ENCODE measurements at places on chromosomes 7 and 10.

- no peak for DNase-seq
Measured at GRCh38 chr10:106980495-106981451, 183.7 kb downstream of the SORCS1 start.

- no peak for DNase-seq
Measured at GRCh38 chr7:44284881-44285541, 40.4 kb downstream of the CAMK2B start.

DNA sequence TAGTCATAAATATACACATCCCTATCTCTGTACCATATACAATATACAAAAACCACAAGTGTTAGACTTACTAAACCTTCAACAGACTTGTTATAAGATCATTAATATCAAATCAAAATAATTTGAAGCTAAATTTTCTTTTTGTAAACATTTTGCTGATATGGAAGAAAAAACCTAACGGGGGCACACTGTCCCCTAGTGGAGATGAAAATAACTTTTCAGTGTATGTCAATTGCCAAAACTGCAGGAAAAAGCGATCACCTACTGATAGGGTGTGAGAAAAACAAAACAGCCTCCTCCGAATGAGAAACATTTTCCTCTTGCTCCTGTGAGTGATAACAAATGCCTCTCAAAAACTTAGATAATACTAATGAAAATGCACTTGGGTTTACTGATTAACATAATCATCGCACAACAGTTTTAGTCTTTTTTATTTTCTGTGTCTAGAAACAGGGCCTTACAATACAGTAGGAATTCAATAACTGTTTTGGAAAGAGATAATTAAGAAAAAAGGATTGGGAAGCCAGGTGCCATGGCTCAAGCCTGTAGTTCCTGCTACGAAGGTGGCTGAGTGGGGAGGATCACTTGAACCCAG is 322.7 kb downstream of the CRPPA start:
- DNase-seq, result no peak

GRCh38 chr7:99665312-99666012 is 14.3 kb downstream of the CYP3A5 start:
- DNase-seq, result no peak

DNA sequence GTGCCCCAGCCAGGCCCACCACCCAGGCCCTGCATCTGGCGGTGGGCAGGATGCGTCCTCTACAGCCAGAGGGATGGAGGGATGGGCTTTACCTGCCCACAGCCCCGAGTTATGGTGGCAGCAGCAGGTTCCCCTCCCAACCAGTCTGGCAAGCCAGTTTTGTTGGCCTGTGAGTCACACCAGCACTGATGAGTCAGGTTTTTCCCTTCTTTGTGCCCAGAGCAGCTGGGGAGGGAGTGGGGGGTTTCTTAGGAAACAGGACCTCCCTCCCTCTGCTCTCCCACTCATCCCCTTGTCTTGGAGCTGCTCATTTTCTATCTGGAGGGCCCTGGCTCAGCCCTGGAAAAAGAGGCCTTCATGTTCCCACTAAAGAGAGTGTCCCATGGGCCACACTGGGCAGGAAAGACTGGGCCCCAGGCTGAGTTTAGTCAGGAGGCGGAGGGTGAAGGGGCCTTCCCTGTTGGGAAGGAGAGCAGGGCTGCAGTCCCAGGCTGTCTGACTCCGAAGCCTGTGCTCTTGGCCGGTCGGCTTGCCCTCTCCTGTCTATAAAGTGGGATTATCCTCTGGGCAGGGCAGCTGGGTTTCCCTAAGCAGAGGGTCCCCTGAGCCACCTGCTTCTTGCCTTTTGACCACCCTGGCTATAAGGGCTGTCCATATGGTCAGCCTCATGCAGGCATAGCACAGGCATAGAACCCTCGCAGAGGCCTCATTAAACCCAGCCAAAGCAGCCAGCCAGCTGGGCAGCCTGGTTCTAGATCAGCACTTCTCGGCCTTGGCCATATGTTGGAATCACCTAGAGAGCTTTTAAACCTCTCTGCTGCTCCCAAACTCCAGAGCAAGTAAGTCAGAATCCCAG is 30.2 kb upstream of the ANKRD2 start:
- DNase-seq, result no peak

GRCh38 chr7:6284055-6284400 is 11.6 kb upstream of the CYTH3 start:
- DNase-seq, result no peak

DNA sequence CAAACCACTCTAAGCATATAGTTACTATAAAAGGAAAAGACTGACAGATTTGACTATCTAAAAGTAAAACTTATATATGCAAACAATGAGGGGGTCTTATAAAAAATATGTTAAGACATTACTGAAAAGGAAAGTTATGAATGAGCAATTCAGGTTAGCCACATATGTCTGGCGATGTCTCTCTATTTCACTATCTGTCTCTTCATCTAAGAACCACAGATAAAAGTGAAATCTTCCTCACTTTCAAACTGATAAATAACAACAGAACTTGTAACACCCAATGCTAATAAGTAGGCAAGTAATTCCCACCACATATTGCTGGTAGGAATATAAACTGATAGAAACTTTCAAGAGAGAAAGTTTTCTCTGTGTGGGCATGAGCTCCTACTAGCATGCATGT is 138.2 kb downstream of the CHCHD3 start:
- DNase-seq, result no peak

DNA sequence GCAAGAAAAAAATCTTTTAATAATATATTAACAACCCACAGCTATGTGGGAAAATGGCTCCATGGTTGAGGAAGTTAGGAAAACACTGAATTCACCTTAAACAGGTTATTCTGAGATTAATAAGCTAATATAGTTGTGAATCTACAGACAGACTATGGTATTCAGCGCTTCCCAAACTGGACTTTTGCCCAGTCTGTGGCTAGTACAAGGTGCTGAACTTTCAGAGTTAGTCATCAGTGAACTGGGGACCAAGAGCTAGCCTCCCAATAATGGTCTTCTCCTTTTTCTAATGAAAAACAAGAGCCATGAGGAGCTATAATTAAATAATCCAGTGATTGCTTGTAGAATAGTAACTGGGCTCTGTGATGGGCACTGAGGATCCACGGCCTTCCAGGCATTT is 65.3 kb downstream of the FRMPD2 start:
- no peak for DNase-seq

DNA sequence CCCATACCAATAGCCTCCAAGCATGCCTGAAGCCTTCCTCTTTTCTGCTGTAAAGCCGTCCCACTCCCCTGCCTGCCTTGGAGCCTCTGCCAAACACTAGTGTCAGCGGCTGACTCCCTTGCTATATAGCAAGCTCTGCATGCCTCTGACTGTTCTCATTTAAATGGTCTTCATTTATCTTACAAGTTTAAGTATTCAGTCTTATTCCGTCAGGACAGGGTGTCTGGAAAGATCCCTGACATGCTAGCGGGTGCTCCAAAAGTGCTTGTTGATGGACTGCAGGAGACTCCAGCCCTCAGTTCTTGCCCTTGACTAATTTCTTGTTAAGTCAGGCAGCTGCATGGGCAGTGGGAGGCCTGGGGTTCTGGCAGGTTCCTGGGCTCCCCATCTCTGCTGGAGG is 298.7 kb downstream of the GFRA1 start:
- no peak for DNase-seq

DNA sequence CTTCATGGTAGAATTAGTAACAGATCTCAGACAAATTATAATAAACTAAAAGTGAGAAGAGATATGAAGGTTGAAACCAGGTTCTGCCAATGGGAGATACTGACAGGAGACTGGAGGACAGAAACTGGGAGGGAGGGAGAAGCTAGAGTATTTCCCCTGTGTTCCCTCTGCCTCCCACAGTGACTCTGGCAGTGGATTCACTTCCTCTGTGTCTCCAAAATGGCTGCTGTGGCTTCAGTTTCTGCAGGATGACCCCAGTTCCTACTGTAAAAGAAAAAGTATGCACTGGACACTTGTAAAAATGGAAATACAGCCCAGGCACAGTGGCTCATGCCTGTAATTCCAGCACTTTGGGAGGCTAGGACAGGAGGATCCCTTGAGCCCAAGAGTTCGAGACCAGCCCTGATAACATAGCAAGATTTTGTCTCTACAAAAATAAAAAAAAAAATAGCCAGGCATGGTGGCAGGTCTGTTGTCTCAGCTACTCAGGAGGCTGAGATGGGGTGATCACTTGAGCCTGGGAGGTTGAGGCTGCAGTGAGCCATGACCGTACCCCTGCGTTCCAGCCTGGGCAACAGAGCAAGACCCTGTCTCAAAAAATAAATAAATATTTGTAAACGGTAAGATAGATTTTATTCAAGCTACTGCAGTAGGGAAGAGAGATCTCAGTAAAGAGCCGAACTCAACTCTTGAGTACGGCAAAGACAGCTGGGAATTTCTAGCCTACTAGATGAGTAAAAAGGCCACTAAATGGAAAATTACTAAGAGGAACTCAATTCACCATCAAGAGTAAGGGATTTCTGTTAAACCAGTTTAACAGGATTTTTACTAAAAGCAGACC is 156.6 kb upstream of the TRIM24 start:
- no peak for DNase-seq

GRCh38 chr7:140638173-140638791 is 2.3 kb downstream of the DENND2A start:
- DNase-seq, result no peak

DNA sequence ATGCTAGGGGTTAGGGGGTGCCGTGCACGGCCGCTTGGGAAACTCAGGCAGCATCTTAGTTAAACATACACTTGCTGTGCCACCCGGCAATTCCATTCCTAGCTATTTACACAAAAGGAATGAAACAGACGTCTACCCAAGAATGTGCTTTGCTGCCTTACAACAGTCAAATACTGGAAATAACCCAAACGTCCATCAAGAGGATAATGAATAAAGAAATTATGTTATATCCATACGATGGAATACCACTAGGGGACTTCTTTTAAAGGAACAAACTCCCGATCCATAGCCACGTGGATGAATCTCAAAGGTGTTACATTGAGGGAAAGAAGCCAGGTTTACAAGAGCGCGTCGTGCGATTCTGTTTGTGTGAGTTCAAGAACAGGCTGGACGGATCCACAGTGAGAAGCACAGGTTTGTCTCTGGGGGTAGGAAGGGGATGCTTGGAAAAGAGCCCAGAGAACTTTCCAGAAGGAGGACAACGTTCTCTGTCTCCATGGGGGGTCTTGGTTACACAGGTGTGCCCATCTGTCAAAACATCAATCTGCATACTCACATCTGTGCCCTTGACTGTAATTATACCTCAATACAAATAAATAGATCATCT is 41.8 kb downstream of the STK32C start:
- no peak for DNase-seq

- no peak for DNase-seq
Measured at GRCh38 chr10:100864978-100865377, 47.8 kb upstream of the SLF2 start.

DNA sequence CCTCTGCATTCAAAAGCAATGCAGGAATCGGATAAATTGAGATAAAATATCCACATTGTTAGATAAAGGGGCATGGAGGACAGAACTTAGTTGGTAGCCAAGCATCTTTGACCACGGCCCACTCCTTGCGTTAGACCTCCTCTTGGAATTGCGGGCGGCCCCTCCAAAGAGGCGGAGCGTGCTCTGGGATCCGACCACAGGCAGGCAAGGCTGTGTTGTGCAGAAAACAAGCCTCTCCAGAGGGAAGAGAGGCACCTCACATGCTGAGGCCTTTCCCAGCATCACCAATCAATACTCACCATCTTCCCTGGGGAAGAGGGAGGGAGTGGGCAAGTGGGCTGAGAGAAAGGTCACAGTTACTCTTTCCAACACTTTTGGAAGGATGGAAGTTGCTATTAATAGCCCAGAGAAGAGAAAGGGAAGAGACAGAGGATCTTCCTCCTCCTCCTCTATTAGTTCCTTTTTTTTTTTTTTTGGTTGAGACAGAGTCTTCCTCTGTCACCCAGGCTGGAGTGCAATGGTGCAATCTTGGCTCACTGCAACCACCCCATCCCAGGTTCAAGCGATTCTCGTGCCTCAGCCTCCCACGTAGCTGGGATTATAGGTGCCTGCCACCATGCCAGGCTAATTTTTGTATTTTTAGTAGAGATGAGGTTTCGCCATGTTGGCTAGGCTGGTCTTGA is 49.7 kb upstream of the NRF1 start:
- no peak for DNase-seq

DNA sequence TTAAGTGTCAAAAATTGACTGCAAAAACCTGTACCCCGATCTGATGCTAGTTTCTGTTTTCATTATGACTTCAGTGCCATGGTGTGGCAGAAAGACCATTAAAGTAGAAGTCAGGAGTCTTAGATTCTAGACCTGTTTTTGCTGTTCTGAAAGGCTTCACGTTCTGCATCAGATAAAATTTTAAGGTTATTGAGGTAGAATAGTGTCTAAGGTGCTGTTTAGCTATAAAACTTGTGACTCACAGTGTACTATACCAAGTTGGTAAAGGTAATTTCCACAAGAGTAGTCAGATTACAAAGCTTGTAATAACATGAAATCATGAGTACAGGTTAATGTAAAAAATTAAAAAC is 38.6 kb downstream of the ZNRF2 start:
- DNase-seq, result no peak

GRCh38 chr7:73827567-73828106 is 3.2 kb upstream of the CLDN4 start:
- DNase-seq, result no peak

DNA sequence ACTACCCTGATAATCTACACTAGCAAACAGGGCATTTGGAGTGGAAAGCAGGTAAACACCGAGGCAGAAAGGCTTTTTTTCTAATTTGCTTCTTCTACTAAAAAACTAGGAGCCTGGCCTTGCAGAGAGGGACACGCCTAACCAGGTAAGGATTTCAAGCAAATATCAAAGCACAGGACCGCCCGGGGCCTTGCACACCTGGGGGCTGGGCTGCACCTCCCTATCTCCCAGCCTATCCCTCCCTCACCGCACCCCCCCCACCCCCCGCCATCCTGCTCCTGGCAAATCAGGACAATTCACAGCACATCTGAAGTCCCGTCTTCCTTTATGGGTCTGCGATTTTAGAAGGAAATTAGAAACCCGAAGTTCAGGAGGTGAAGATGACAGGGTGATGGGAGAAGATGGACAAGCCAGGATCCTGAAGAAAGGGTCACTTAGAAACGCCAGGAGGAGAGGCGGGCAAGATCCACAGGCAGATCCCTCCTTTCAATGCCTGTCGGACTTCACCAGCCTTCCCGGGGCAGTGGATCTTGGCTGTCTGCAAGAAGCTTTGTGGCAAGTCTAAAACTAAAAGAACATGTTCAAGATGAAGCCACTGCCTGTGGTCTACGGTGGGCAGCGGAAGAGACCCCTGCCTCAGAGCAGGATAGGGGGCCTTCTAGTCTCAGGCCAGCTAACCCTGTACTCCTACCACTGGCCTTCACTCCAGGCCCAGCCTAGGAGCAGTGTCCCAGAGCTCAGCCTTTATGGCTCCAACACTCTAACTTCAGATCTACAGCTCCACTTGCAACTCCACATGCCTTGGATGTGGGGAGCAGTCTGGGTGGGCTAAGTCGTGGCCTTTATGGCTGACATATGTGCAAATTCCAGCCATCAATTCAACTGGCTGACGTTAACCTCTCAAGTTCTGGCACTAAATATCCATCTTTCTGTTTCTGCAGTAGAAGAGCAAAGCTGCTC is 43.9 kb downstream of the TNS3 start:
- no peak for DNase-seq
